ENCODE measurements at places on chromosomes 7 and 10.

GRCh38 chr10:44261710-44262455 is 123.0 kb downstream of the CXCL12 start:
- no peak for DNase-seq

DNA sequence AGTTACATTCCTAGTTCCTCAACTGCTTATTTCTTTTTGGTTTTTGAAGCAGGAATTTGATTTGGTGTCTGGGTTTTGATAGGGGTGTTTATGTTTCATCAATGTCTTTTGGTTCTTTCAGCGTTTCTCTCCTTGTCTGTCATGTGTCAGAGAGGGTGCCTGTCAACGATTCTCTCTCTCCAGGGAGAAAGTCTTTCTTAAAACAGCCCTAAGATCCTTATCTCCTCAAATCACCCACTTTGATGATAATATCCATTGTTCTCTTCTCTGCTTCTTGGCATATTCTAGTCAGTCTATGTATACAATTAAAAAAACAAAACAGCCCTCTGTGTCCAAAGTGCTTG is 77.2 kb downstream of the TCF7L2 start:
- no peak for DNase-seq

DNA sequence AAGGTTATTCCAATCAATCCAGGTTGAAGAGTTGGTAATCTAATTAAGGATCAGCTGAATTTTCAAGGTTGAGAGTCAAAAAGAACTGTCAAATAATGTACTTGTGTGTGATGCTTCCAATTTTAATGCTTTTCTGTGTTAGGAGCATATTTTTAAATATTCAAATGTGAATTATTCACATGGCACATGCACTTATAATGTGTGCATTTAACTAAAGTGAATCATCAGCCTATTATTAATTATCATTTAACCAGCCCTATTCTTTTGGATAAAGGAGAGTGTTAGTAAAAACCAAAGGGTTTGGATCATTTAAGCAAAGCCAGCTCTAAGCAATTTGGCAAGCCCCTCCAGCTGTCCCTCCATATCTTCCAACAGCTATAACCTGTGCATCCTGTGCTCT is 11.2 kb downstream of the LGI1 start:
- DNase-seq: no peak

- no peak for DNase-seq
These were observed 41.9 kb upstream of the ZNF33B start for GRCh38 chr10:42680267-42680666.

DNA sequence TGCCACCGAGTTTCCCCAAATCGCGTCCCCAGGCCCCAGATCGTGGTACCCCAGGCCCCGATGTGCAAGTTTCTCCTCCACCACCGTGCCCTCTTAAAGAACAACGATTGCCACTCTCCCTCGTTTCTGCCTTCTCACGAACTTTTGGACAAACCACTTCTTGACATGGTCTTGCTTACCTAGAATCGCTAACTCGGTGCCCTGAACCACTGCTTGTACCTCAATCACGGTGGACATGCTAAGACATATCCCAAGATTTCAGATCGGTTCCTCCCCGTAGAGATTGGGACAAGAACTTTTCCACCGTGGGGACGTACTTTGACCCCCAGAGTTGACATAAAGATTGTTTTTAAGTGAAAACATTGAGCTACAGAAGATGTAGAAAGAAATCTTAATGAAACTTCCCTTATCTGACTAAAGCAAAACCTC is 477 bp upstream of the ZC3HAV1 start:
- DNase-seq: no peak

DNA sequence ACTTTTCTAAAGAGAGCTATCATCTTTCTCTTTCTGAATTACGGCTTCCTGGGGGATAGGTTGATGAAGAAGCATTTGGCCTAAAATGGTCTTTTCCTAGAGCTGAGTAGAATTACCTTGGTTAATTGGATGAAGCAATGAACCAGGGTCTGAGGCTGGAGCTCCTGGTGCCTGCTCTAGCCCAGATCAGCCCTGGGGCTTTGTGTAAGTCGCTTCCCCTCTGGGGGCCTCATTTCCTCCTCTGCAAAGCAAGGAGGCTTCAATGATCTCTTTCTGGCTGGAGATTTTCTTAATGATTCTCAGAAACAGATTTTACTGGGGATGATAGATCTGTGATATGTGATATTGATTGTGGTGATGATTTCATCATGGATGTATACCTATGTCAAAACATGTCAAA is 3.5 kb upstream of the CPA2 start:
- DNase-seq: no peak

GRCh38 chr10:122251459-122252255 is 19.4 kb upstream of the BTBD16 start:
- no peak for DNase-seq

DNA sequence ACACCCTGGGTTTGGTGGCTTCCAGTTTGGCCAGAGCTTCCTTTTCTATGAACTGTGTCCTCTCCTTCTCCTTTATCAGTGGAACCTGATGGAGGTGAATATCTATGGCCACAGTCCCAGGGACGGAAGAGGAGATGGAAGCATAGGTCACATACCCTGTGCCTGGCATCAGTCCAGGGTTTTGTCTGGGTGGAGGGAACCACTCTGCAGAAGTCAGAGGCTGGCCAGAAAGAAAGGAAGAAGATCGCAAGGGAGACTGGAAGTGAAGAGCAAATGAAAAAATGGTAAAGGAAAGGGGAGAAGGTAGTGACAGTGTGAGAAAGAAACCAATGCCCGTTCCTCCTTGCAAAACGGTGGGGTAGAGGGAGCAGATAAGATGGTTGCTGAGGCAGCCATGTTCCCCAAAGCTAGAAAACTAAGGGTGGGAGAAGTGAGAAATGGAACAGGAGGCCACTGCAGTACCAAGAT is 77.9 kb upstream of the HECW1 start:
- no peak for DNase-seq
